ENCODE measurements at places on chromosomes 16 and 17. TPM values are rescaled to one million over a fixed set of nuclear protein-coding genes. Genes with fewer than 3 reads are reported as not detected.

- H3K4me3 ChIP-seq = no peak overlapping the region
- peaks cover 46% of the 10 kb centered on the region for H3K36me3 ChIP-seq
- DNase-seq = no peak
Measured at GRCh38 chr17:80737106-80738019, 192.7 kb downstream of the RPTOR start.

DNA sequence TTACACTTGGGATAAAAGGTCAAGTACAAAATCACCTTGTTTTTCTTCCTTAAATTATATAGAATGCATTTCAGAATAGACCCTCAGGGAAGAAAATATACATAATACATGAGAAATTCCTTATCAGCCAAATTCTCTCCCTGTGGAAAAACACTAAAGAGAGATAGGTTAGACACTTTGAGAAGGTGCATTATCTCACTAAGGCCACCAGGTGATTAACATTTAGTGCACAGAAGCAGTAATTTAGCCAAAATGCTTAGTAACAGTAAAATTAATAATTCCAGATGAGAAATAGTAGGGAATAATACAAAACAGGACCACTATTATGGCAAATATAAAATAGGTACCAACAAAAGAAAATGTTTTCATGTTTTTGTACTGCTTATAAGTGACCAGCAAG is 185.3 kb upstream of the C17orf78 start:
- H3K27me3 ChIP-seq = no peaks in the 10 kb centered on the region
- no peaks in the 10 kb centered on the region for H3K4me1 ChIP-seq
- DNase-seq = no peak
- no peak overlapping the region for H3K4me3 ChIP-seq
- H3K36me3 ChIP-seq = peaks cover 27% of the 10 kb centered on the region

GRCh38 chr16:4588386-4588785 is 26.3 kb downstream of the UBALD1 start:
- no peaks in the 10 kb centered on the region for H3K4me1 ChIP-seq
- no peaks in the 10 kb centered on the region for H3K36me3 ChIP-seq
- no peak overlapping the region for H3K4me3 ChIP-seq
- DNase-seq = no peak
- peaks cover 8% of the 10 kb centered on the region for H3K27me3 ChIP-seq

GRCh38 chr17:62024866-62025265 is 40.2 kb downstream of the MED13 start:
- DNase-seq = no peak
- H3K27ac ChIP-seq = no peak overlapping the region
- H3K4me3 ChIP-seq = no peak overlapping the region

DNA sequence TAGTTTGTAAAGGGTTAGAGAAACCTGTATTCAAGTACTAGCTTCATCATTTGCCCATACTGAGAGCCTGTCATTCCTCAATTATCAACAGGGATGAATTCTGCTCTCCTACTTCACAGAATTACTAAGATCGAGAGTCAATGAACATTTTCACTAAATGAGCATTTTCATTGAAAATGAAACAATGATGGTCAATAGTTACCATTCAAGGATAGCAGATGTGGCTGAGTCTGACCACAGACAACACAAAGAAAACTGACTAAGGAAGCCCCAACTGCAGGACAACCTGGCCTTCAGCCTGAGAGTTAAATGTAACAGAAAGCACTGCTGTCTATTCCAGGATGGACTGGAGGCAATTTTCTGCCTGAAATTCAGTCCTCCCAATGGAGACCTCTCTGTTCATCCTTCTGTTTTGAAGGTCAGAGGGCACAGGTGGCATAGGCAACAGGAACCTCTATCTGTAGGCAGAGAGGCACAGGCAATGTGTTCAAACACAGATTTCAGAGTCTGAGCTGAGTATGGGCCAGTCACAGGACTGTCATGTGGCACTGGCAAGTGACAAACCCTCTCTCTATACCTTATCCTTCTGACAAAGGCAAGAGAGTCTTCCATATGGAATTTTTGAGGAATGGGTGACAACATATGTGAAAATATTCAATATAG is 19.5 kb downstream of the TRAF4 start:
- peaks cover 26% of the 10 kb centered on the region for H3K4me1 ChIP-seq
- no peaks in the 10 kb centered on the region for H3K27me3 ChIP-seq
- no peak for DNase-seq
- no peak overlapping the region for H3K4me3 ChIP-seq

DNA sequence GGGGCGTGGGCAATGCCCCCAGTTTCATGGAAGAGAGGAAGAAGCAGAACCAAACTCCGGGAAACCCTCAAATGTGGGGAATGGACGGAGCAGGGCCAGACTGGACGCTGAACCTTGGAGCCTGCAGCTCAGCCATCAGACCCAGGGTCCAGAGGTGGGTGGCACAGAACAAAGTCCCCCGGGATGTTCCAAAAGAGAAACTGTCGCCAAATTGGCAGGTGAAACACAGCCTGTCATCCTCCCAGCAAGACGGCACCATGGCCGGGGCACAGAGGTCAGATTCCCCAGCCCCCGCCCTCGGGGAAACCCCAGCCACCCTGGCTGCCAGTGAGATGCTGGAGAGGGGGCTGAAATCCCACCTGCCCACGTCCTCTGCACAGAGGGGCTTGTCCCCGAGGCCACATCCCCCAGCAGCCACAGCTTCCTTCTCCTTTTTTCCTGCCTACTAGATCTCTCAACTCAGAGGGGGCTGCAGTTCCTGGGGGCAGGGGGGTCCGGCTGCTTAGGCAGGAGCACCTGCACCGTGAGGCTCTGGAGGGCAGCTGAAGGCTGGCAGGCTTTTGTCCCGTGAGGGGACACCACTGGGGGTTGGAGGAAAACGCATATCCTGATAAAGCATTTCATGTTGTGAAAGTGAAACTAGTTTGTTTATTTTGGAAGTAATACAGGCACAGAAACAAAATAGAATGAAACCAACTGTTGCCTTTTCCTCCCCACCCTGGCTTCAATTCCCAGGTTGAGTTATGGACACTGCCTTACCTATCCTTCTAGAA is 1.2 kb upstream of the SECTM1 start:
- H3K27ac ChIP-seq = peak overlapping the region; percentile 91
- peaks cover 13% of the 10 kb centered on the region for H3K27me3 ChIP-seq
- H3K4me1 ChIP-seq = peaks cover 30% of the 10 kb centered on the region
- no peak for DNase-seq
- no peaks in the 10 kb centered on the region for H3K36me3 ChIP-seq

- H3K36me3 ChIP-seq = peaks cover 7% of the 10 kb centered on the region
- H3K4me3 ChIP-seq = no peak overlapping the region
- DNase-seq = no peak
- no peaks in the 10 kb centered on the region for H3K27me3 ChIP-seq
Measured at GRCh38 chr17:17798573-17799255, 38.1 kb downstream of the SREBF1 start.

DNA sequence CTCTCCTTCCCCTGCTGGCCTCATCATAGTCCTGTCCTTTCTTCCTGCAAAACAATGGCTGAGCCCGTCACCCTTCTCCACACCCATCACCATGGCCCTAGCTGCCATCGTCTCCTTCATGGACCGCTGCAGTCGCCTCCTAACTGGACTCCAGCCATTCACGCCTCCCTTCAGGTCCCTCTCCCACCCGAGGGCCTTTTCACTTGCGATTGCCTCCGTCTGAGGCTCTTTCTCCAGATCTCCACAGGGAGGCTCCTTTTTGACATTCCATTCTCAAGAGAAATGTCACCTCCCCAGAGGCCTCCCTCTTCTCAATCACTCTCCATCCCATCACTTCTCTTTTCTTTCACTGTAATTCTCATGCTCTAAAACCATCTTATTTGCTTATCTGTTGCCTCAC is 23.5 kb downstream of the GSG1L start:
- DNase-seq = no peak
- no peak overlapping the region for H3K27ac ChIP-seq
- no peaks in the 10 kb centered on the region for H3K36me3 ChIP-seq
- peaks cover 2% of the 10 kb centered on the region for H3K27me3 ChIP-seq
- no peaks in the 10 kb centered on the region for H3K4me1 ChIP-seq
- no peak overlapping the region for H3K4me3 ChIP-seq

DNA sequence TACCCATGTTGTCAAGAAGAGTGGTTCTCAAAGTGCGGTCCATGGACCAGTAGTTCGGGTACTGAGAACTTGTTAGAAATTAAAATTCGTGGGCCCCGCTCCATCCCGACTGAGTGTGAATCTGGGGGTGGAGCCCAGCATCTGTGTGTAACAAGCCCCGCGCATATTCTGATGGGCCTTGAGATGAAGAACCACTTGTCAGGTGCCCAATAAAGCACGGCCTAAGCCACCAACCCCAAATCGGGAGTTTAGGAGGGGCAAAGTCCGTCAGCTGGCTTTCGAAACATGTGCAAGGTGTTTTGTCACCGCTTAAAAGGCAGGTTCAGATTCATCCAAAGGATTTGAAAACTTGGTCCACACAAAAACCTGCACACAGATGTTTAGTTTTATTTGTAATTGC is 29.5 kb downstream of the PSMD12 start:
- H3K4me1 ChIP-seq = no peaks in the 10 kb centered on the region
- H3K27ac ChIP-seq = no peak overlapping the region
- H3K36me3 ChIP-seq = peaks cover 22% of the 10 kb centered on the region
- no peak for DNase-seq

GRCh38 chr17:79777120-79777893 is 641 bp upstream of the CBX2 start:
- peak overlapping the region; percentile 74 for H3K4me3 ChIP-seq
- peaks cover 5% of the 10 kb centered on the region for H3K36me3 ChIP-seq
- H3K27ac ChIP-seq = no peak overlapping the region

DNA sequence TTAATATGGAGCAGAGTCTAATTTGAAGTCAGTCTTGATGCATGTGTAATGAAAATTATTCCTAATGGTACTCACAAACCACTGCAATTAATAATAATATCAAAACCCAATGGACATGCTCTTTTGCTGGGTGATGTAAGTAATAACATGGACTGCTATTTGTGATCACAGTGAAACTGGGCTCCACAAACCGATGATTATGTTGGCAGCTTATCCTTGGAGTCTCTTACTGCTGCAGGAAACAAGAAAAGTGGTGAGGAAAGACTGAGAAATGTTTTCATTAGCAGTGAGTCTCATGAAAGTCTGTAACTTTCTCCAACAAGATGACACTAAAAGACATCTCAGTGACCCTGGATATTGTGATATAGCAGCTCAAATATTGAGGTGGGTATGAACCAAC is 45.2 kb downstream of the TMEM100 start:
- H3K4me1 ChIP-seq = no peaks in the 10 kb centered on the region
- no peak for DNase-seq
- no peak overlapping the region for H3K4me3 ChIP-seq
- H3K27me3 ChIP-seq = peaks cover 2% of the 10 kb centered on the region

DNA sequence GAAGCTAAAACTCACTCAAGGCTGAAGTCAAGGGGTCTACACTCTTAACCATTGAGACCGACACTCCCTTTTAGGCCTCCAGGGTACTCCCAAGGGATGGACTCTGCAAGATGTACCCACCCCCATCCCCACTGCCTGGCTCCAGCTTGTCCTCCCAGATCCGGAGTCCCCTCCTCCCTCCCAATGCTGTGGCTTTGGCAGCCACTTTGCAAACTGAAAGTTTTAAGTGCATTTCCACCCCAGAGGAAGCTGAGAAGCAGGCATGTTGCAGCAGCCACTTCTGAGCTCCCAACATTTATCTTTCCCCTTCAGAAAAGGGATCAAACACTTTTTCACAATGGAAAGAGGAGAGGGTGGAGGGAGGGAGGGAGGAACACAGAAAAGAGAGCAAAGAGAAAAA is 115.2 kb downstream of the COPRS start:
- H3K36me3 ChIP-seq = no peaks in the 10 kb centered on the region
- peaks cover 4% of the 10 kb centered on the region for H3K4me1 ChIP-seq
- DNase-seq = no peak

DNA sequence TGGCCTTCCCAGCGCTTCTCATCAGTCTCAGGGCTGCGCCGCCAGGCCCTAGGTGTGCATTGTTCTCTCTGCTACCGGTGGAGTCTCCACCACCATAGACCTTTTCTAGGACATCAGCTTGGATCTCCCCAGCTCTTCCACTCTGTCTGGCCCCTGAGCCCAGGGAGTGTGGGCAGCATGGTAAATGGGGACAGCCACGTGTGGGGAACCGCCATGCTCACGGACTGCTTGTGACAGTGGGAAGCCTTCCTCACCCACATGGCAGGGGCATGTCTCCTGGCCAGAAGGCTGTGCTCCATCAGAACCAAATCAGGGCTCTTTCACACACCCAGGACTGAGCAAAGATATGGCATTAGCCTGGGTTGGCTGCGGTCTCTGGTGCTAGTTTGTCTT is 51.3 kb downstream of the TNFRSF13B start:
- no peaks in the 10 kb centered on the region for H3K36me3 ChIP-seq
- H3K27ac ChIP-seq = no peak overlapping the region
- no peak overlapping the region for H3K4me3 ChIP-seq
- no peak for DNase-seq
- H3K27me3 ChIP-seq = peaks cover 9% of the 10 kb centered on the region

DNA sequence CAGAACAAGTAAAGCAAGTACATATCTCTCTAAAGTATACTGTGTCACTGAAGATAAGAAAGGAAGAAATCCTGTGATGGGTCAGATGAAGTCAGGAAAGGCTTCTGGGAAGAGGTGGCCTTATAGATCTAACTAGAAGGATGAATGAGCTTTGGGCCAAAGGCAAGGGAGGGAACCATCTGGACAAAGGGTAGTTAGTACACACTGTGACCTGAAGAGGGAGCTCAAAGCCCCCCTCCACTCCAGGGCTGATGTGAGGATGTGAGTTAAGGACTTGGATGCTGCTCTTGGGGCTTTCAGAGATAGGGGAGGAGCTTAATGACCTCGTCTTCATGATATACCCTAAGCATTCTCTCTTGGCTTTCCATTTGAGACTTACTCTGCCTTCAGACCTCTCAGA is 185.3 kb upstream of the CACNG3 start:
- H3K4me1 ChIP-seq = peaks cover 20% of the 10 kb centered on the region
- no peaks in the 10 kb centered on the region for H3K27me3 ChIP-seq
- no peaks in the 10 kb centered on the region for H3K36me3 ChIP-seq
- DNase-seq = peak; percentile 6

GRCh38 chr17:28346746-28347246 is 10.5 kb downstream of the POLDIP2 start:
- no peaks in the 10 kb centered on the region for H3K27me3 ChIP-seq
- H3K36me3 ChIP-seq = peaks cover 56% of the 10 kb centered on the region
- no peak overlapping the region for H3K4me3 ChIP-seq

DNA sequence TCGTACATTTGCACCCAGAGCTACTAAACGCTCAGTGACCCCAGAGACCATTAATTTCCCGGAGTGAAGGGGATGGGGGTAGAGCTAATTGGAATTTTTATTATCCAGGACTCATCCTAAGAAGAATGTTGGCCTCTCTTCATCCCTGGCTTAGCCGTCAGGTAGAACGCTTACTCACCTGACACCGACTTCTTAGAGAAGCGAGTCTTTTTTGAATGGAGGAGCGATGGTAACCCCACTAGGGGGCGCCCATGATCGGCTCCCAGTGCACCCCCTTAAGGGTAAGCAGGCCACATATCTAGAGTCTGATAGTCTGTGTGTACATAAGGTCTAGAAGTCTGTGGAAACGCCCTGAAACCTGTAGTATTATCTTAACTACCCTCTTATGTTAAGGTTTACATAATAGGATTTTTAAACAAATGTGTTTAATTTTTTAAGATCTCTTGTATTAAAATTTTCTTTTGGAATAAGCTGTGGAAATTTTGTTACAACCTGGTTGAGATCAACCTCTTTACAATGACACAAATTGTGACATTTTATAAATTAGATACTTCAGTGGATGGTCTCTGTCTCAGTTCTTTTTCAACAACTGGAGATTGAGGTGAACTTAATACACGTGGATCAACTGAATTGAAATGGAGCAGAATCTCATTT is 229.8 kb downstream of the CPPED1 start:
- no peak overlapping the region for H3K4me3 ChIP-seq
- no peaks in the 10 kb centered on the region for H3K27me3 ChIP-seq
- peaks cover 27% of the 10 kb centered on the region for H3K36me3 ChIP-seq

Gene DPEP2
- 2.6 TPM for total RNA-seq

Gene MT1A
- total RNA-seq = 0.60 TPM

Gene NAGLU
- total RNA-seq = 20.8 TPM

Gene TBC1D28
- total RNA-seq = not detected

Gene PDIA2
- total RNA-seq = not detected

Gene CRHR1
- not detected for total RNA-seq

Gene KRT32
- total RNA-seq = not detected

Gene NOG
- total RNA-seq = not detected
